ENCODE measurements at places on chromosomes 5 and 9. TPM values are rescaled to one million over a fixed set of nuclear protein-coding genes. Genes with fewer than 3 reads are reported as not detected.

DNA sequence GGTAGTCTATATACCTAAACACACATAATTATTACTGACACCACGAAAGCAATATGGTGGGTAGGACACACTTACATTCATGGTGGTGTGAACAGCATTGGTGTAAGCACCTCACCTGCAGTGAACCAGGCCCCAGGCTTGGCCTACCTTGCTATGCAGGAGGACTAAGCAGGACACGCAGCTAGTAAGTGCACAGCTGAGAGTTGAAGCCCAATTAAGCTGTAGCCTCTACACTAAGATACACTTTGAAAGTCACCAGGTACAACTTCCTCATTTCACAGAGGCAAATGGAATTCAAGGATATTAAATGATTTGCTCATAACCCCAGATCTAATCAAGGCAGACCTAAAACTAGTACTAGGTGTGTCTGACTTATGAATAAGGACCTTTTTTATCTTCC is 145.8 kb upstream of the PAPPA start:
- DNase-seq, result no peak

GRCh38 chr9:136197084-136197875 is 7.6 kb downstream of the LHX3 start:
- DNase-seq, result no peak

Gene ANKRD33B
- 2.7 TPM for total RNA-seq

- no peak for DNase-seq
Measured at GRCh38 chr9:2012347-2012746, 2.8 kb upstream of the SMARCA2 start.

DNA sequence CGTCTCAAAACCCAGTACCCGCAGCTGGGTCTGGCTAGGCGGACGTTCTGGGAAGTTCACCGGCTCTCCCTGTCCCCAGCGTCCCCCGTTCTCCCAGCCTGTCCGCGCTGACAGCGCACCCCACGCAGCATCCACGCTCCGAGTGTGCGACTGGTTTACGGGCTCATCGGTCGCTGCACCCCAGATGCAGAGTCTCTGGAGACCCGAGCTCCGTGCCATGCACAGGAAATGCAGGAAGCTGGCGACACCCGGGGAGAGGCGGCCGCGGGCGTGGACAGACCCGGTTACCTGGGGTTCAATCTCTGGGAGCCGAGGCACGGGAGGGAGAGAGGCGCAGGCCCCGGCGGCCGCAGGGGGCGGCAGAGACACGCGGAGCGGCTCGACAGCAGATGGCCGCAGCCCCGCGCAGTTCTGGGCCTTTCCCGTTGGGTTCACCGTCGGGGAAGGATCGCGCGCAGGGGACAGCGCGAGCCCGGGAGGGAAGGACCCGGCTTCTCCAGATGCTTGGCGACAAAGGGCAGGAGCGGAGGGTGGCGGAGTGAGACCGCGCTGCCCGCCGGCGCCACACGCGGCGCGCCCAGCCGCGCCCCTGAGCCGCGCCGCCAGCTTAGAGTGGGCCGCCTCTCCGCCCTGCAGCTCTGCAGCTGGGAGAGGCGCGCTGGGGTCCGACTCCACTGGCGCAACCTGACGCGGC is 558 bp downstream of the SHROOM1 start:
- peak; percentile 85 for DNase-seq

Gene ADAMTSL2
- total RNA-seq, result 1.1 TPM

- peak; percentile 53 for DNase-seq
Measured at GRCh38 chr5:475704-476101, 32.7 kb downstream of the EXOC3 start.

Gene CLIC3
- total RNA-seq, result 1.4 TPM

DNA sequence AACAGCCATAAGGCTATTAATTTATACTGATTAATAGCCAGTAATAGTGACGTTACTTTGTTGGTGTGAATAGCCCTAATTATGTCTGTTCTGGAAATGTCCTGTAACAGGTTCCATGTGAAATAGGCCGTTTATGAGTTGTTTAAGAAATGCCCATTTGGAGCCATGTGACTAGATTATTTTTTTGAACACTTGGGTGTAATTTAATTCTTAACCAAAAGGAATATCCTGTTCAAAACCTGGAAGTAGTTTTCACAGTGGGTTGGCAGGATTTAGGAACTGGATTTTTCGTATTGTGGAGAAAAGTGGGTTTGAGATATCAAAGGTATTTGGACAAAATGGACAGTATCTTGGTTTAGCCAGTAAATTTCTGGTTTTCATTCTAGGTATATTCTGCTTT is 1.3 kb downstream of the TENT2 start:
- DNase-seq, result no peak

DNA sequence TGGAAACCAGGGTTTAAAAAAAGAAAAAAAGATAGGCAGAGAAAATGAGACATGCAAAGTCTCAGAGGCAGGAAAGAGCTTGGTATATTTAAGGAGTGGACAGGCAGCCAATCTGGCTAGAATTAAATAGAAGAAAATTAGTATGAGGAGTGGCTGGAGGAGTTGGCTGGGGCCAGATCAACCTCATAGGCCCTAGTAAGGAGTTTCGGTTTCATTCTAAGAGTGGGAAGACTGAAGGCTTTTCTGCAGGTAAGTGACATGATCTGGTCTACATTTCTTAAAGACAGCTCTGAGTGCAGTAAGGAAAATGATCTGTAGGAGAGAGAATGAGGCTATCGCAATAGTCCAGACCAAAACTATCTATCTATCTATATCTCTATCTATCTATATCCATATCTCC is 27.5 kb downstream of the ADRB2 start:
- no peak for DNase-seq

- no peak for DNase-seq
Measured at GRCh38 chr5:109479260-109479860, 69.6 kb upstream of the PJA2 start.

DNA sequence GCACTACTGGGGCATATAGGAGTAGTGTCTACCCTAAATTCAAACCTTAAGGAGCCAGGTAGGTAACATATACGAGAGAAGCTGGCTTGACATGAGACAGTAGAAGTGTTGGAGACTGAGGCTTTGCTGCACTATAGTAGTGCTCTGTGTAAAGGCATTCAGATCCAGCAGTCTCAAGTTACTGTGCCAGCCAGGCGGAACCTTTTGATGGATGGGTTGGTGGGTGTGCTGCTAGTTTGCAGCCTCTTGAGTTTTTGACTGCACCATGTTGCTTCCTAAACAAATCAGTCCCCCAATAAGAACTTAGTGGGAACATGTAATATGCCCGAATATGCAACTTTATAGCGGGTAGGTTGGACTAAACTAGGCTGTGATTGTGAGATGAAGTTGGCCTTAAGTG is 1.5 kb downstream of the CLTA start:
- peak; percentile 18 for DNase-seq

Gene GPR150
- not detected for total RNA-seq

- no peak for DNase-seq
Measured at GRCh38 chr5:111337133-111337532, 112.9 kb downstream of the CAMK4 start.

Gene ADAMTS16
- total RNA-seq, result not detected

DNA sequence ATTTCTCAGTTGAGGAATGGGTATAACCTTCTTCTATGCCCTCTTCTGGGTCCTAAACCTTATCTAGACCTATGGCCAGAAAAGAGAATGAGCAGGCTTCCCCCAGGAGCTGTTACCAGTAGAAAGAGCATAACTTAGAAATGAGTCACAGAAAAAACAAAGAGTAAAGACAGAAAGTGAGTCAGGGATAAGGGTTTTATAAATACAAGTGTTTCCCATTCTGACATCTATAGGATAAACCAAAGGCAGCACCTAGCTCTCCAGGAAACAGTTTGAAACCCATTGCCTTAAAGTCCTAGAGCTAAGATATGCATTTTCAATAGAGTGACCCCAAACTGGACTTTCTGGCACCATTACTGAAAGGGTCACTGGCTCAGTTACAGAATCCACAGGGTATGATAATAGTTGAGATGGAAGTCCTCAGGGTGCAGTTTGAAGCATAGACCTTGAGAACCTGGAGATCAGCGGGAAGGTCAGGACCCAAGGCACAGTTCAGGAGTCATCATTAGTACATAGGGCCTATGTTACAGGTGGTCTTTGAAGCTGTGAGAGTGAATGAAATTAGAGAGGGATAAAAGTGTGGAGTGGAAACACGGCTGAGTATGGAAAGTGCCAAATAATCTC is 42.7 kb upstream of the LIFR start:
- DNase-seq, result no peak

- no peak for DNase-seq
Measured at GRCh38 chr9:22036866-22037626, 27.9 kb upstream of the CDKN2B start.

Gene PCDHGA2
- 4.9 TPM for total RNA-seq

- no peak for DNase-seq
Measured at GRCh38 chr5:87770601-87771121, 357.9 kb upstream of the CCNH start.

Gene RMI1
- 3.1 TPM for total RNA-seq

Gene NRG2
- 4.8 TPM for total RNA-seq

GRCh38 chr9:20315677-20316076 is 306.6 kb downstream of the MLLT3 start:
- no peak for DNase-seq

- no peak for DNase-seq
Measured at GRCh38 chr5:32600054-32600622, 14.8 kb downstream of the SUB1 start.

- no peak for DNase-seq
Measured at GRCh38 chr5:124764992-124765611, 18.7 kb upstream of the ZNF608 start.

Gene JAKMIP2
- 5.7 TPM for total RNA-seq

GRCh38 chr9:89622933-89623861 is 18.4 kb downstream of the GADD45G start:
- DNase-seq, result peak; percentile 92

DNA sequence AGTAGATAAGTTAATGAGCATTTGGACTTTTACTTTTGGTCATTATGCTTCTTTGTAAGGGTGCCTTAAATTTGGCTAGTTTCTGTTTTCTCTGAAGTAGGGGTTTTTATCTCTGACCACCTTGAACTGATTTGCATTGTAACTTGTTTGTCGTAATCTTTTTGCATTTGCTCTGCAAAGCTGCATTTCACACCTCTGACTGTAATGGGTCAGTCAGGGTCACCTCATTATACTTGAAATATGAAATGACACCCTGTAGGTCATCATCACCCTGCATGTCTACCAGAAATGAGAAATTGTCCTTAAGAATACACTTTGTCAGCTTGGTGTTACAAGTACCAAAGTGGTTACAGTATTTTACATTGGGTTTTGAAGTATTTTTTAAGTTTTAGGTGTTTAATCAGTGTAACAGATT is 74.0 kb downstream of the KCNN2 start:
- DNase-seq, result no peak

DNA sequence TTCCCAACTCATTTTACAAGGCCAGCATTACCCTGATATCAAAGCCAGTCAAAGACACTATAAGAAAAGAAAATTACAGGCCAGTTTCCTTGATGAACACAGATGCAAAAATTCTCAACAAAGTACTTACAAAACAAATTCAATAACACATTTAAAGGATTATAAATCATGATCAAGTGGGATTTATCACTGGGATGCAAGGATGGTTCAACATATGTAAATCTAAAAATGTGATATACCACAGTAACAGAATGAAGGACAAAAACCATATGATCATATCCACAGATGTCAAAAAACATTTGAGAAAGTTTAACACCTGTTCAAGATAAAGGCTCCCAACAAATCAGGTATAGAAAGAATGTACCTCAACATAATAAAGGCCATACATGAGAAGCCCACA is 130.6 kb downstream of the NDUFS4 start:
- DNase-seq, result no peak

DNA sequence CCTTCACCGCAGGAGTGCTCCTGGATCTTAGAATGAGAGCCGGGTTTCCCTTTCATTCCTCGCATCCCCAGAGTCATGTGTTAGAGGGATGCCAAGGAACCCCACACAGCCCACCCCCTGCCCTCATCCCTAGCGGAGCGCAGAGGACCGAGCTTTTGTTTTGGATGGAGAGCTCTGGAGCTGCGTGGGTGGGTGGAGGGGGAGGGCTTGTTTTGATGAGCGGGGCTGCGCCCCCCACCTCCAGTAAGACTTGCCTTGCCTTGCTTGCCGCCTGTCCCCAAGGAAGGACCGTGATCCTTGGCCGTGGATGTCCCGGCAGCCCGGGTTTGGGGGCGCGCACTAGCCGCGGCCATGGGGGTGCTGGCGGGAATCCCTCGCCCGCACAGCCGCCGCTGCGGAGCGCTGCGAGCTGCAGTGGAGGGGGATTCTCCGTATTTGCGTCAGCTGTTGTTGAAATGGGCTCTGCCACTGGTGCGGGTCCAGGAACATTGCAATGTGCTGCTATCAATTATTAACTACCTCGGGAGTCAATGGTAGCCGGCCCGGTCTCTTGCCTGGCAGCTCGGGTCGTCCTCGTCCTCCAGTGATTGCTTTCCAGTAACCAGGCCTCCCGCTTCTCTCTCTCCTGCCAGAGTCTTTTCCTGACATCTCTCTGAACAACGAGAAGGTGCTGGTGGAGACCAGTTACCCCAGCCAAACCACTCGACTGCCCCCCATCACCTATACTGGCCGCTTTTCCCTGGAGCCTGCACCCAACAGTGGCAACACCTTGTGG is 1.0 kb downstream of the EGR1 start:
- no peak for DNase-seq

GRCh38 chr9:18798508-18799290 is 234.3 kb downstream of the SAXO1 start:
- no peak for DNase-seq

Gene LCN1
- not detected for total RNA-seq

DNA sequence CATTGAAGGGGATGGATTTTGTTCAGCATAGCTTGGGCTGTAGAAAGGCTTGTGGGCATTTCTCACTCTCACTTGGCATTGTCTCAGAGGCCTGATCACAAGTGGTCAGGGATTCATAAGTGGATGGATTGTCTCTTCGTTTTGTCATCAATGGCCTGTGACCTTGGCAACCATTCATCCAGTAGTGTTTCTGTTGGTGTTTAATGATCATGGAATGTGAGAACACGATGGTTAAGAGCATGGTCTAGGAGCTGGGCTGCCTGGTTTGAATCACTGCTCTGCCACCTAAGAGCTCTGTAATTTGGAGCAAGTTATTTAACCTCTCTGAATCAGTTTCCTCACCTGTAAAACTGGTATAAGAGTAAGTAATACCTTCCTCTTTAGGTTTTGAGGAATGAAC is 430.1 kb upstream of the MEF2C start:
- DNase-seq, result no peak
